ENCODE measurements at places on chromosomes 13 and 19.
A peak's percentile ranks its signal among the peaks of the same experiment; 100 is the strongest.

GRCh38 chr19:11506101-11506555, 489 bp upstream of the ZNF653 start:
- DNase-seq, result no peak

DNA sequence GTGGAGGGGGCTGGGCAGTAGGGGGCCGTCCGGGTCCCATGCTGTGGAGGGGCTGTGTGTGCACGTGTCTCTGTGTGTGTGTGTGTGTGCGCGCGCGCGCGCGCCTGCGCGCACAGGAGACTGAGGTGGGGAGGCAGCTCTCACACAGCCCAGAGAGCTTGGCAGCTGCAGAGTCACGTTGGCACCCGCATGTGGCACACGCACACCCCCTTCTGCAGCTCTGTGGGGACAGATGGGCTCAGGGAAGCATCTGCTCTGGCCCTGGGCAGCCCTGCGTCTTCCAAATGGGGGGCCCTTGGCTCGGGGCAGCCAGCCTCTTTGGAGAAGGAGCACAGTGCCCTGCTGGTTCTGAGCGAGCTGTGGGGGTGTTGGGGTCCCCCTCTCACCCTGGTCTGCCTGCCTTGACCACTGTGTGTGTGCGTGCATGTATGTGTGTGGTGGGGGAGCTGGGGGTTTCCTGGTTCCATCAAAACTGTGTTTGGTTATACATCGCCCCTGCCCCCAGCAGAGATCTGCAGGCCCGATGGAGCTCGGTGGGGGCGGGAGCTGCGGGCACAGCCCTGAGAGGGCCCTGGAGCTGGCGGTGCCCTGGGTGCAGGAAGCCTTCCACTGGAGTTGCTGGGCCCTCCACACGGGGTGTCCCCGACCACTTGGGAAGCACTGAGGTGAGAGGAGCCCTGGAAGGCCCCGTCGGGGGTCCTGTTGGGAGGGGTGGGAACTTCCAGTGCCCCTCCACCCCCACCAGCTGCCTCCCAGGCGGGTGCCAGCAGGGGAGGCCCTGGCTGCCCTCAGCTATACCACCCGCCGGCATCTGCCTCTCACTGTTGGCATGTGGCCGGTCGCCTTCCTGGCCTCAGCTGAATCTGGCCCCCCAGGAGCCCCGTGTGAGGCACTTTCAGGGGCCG, 67.1 kb downstream of the KDM4B start:
- DNase-seq, result no peak

- DNase-seq, result no peak
These were observed 30.4 kb upstream of the SLC1A5 start for GRCh38 chr19:46818812-46819211.

GRCh38 chr13:67935626-67936025, 705.5 kb upstream of the PCDH9 start:
- DNase-seq, result no peak

DNA sequence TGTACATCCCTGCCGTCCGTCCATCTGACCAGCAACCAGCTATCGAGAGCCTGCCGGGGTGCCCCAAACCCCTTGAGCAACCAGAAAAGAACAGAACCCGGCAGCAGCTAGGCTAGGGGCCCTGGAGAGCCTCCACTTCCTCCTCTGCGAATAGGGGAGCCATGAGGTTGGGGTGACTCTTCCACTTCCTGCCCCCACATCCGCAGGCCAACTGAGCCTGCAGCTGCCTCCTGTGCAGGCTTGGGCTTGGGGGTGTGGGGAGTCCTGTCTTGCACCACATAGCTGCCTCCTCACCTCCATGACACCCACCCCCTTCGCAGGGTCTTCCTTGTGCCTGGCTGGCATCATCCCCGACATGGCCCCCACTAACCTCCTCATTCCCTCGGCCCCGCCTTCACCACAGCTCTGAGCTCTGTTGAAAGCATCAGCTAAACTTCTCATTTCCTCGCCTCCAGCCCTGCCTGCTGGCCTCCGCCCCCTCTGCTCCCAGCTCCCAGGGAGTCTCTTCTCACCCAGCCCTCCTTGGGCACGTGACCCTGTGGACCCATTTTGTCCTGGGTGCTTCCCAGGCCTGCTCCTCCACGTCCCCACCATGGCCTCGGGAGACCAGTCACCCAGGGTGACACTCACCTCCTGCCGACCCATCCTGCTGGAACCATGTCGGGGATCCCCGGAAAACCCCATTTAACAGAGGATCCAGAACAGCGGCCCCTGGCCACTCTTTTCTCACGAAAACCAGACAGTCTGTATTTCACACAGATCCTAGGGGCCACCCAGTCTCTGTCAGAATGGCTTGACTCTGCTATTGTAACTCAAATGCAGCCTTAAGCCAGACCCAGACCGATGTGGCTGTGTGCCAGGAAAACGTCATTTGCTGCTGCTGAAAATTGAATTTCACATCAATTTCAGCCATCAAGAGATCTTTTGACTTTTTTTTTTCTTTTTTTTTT, 50.4 kb downstream of the MYO9B start:
- DNase-seq, result peak; percentile 66

GRCh38 chr13:43732726-43733125, 54.0 kb downstream of the ENOX1 start:
- DNase-seq, result no peak

DNA sequence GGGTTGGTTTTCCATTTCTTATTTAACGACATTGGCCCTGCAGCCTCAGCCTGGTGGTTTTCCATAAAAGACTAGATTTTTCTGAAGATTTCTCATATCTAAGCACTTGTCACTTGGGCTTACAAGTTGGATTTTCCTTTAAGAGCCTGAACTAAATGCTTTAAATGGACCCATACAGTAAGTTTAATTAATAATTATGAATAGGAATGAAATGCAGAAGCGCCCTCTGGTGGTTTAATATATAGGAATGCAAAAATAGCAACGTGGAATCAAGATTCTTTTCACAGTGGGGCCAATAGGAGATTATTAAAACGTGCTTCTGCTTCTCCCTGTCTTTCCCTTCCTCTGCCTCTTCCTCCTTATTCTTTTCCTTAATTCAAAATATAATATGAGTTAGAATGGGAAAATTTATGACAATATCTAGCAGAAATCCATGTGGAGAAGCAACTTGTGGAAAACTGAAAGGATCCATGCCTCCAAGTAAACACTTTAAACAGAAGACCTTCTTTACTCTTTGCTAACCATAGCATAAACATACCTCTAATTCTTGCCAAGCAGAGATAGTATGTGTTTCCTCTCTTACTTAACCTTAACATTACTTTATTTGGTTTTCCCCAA, 324.0 kb downstream of the GPC5 start:
- no peak for DNase-seq

- DNase-seq, result no peak
These were observed 76.6 kb downstream of the B3GLCT start for GRCh38 chr13:31276421-31276820.

GRCh38 chr13:53946500-53946899, 917.9 kb downstream of the OLFM4 start:
- DNase-seq, result no peak

DNA sequence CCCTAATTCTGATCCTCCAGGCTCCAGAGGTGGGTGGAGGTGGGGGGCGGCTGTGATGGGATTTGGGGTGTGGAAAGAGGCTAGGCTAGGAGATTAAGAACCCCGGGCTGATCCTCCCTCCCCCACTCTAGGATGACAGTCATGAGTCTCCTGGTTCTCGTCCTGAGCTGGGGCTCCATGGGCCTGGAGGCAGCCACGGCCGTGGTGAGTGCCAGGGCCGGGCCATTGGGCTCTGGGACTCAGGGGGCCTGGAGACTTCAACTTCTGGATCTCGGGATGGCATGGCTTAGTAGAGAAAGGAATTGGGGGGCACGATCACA, 13.9 kb downstream of the TTYH1 start:
- no peak for DNase-seq

GRCh38 chr19:9735986-9736385, 32.6 kb downstream of the ZNF846 start:
- DNase-seq, result no peak

DNA sequence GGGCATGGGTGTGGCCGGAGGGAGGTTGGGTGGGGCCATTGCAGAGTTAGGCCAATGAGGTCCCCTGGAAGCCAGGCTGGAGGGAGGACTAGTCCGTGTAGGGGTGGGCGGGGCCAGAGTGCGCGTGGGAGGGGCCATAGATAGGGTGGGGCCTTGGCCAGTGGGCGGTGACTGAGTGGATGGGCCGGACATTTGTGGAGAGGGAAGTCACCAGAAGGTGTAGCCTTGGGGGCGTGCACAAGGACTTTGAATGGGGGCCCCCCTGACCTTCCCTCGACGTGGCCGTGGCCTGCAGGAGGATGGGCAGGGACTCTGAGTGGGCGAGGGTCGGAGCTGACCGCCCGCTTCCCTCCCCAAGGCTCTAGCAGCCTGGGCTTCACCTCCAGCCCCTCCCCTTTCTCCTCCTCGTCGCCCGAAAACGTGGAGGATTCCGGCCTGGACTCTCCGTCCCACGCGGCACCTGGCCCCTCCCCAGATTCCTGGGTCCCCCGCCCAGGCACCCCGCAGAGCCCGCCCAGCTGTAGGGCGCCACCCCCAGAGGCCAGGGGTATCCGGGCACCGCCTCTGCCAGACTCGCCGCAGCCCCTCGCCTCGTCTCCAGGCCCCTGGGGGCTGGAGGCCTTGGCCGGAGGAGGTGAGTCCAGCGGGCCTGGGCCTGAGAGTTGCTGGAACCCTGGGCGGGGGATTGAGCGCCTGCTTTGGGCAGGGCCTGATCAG, 16.5 kb upstream of the B3GNT3 start:
- DNase-seq, result peak; percentile 44

GRCh38 chr13:93899981-93900380, 579.5 kb downstream of the DCT start:
- no peak for DNase-seq

- DNase-seq, result no peak
These were observed 27.7 kb downstream of the ATP4B start for GRCh38 chr13:113630296-113630695.

Data from stimulated activated CD4-positive, alpha-beta T cell treated with anti-CD3 and anti-CD28 coated beads, Interleukin-4, amount 100 ng/mL, for 4 hours (primary cell).